ENCODE measurements at places on chromosomes 6 and 20. TPM values are rescaled to one million over a fixed set of nuclear protein-coding genes. Genes with fewer than 3 reads are reported as not detected.

SYCP2L gene
- total RNA-seq, result 0.41 TPM

GRCh38 chr6:61909486-61909885 is 376.5 kb downstream of the KHDRBS2 start:
- no peaks in the 10 kb centered on the region for H3K27me3 ChIP-seq
- H3K4me3 ChIP-seq, result no peak overlapping the region
- no peak for DNase-seq
- H3K36me3 ChIP-seq, result no peaks in the 10 kb centered on the region
- no peak overlapping the region for H3K27ac ChIP-seq
- H3K4me1 ChIP-seq, result no peaks in the 10 kb centered on the region

RAET1L gene
- total RNA-seq, result 0.58 TPM

GRCh38 chr20:32078791-32079190 is 26.7 kb downstream of the HCK start:
- H3K4me1 ChIP-seq, result peaks cover 49% of the 10 kb centered on the region
- H3K4me3 ChIP-seq, result no peak overlapping the region
- no peak for DNase-seq
- no peaks in the 10 kb centered on the region for H3K27me3 ChIP-seq
- H3K27ac ChIP-seq, result no peak overlapping the region

- DNase-seq, result no peak
- H3K36me3 ChIP-seq, result peaks cover 25% of the 10 kb centered on the region
- no peaks in the 10 kb centered on the region for H3K4me1 ChIP-seq
- no peak overlapping the region for H3K4me3 ChIP-seq
- no peaks in the 10 kb centered on the region for H3K27me3 ChIP-seq
Observed at GRCh38 chr6:69780585-69781178, 16.1 kb downstream of the LMBRD1 start.

DNA sequence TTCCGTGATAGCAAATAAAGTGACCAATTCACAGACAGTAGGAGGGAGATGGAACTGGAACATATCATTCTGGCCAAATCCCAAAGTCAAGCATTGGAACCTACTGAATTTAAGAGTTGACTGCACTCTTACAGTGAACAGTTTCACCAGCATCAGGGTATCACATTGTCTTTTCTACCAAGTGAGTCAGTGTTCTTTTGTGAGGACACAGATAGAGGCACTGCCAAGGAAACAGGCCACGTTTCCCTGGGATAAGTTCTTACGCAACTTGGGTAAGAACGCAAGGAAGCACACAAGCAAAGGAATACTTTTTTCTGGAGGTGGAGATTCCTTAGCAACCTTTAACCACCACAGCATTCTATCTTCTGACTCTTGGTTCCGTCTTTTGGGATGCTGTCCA is 28.6 kb upstream of the ENPP5 start:
- no peaks in the 10 kb centered on the region for H3K27me3 ChIP-seq
- no peak overlapping the region for H3K27ac ChIP-seq

CALHM5 gene
- total RNA-seq, result 2.3 TPM

KCNQ2 gene
- not detected for total RNA-seq

DNA sequence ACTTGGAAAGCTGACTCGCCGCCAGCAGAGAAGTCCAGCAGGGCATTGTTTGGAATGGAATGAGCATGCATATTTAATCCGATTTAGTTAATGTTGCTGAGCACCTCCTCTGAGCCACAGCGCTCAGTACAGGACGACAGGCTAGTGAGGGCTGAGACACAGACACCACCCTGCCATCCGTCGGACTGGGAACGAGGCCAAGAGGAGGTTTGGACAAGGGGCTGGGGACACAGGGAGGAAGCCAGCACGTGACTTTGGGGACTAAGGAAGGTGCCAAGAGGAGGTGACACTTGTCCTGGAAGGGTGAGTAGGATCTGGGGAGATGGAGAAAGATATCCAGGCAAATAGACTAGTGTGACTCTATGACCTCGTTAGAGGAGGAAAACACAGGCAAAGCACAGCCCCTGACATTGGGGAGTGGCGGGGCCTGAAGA is 152.5 kb upstream of the ECI2 start:
- H3K4me3 ChIP-seq, result no peak overlapping the region
- no peak for DNase-seq
- no peaks in the 10 kb centered on the region for H3K4me1 ChIP-seq
- no peaks in the 10 kb centered on the region for H3K27me3 ChIP-seq
- H3K36me3 ChIP-seq, result no peaks in the 10 kb centered on the region
- no peak overlapping the region for H3K27ac ChIP-seq

UNC5CL gene
- 3.1 TPM for total RNA-seq

GRCh38 chr6:143283887-143284645 is 166.4 kb downstream of the ADAT2 start:
- no peak overlapping the region for H3K27ac ChIP-seq
- H3K4me1 ChIP-seq, result no peaks in the 10 kb centered on the region
- H3K4me3 ChIP-seq, result no peak overlapping the region
- no peaks in the 10 kb centered on the region for H3K36me3 ChIP-seq
- no peaks in the 10 kb centered on the region for H3K27me3 ChIP-seq
